Activated naive CD4-positive, alpha-beta T cell (primary cell): ENCODE measurements at places on chromosomes 6 and 20.

GRCh38 chr20:17543531-17544131 is 12.5 kb upstream of the BFSP1 start:
- no peak for DNase-seq

DNA sequence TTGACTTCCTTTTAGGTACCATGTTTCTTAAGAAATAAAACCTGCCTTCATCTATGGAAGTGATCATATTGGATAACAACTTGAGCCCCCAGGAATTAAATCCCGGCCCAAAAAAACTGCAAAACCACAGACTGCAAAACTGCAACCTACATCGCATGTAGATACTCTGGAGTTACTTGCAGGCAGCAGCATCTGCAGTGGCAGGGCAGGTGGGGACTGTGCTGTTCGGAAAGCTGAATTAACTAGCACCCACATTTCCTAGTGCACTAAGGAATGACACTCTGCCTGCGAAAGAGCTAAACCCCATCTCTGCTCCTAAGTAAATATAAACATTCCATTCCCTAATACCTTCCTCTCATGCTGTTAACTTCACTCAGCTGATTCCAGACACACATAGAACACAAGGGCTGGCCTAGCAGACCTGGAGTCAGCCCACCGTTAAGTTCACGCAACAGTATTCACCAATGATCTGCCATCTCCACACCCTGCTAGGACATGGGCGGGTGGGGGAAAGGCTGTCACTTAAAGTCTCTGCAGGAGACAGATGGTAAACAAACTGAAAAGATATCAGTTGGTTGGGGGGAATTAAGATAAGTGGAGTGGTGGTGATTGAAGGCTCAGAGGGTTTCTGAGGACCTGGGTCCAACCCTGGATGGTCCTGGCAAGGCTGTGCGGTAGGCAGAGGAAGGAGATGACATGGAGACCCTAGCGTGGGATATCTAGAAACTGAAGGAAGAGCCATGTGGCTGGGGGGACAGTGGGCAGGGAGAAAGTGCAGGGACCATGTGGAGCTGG is 128.4 kb downstream of the SYCP2 start:
- no peak for DNase-seq

DNA sequence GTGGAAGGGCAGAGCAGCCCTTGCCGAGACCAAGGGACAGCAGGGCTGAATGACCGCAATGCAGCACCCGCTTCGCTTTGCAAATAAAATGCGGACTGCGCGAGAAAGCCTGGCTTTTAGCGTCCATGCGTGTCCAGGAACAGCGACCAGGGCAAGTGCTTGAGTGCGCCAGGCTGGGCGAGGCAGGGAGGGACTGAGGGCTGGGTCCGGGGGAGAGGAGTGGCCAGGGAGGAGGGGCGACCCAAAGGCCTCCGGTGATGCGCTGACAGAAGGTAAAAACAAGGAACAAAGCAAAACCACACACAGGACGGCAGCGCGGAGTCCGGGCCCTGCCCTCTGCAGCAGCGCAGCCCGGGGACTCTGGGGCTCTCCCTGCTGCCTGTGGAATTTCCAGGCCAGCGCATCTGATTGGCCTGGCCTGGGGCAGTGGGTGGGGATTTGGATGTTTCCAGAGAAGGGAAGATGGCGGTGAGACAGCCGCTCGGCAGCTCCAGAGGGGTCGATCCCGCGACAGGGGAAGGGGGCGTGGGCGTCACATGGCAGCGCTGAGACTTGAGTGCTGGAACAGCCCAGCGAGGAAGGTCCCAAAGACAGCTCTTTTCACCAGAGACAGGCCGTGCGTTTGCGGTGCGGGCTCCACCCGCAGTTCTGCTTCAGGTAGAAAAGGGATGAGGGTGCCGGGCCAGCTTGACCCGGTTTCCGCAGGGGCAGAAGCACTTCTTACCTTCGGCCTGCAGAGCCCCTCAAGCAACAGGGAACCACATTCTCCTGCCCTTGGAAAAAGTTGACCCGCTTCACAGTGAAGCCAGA is 51.8 kb downstream of the SSR1 start:
- DNase-seq: no peak

DNA sequence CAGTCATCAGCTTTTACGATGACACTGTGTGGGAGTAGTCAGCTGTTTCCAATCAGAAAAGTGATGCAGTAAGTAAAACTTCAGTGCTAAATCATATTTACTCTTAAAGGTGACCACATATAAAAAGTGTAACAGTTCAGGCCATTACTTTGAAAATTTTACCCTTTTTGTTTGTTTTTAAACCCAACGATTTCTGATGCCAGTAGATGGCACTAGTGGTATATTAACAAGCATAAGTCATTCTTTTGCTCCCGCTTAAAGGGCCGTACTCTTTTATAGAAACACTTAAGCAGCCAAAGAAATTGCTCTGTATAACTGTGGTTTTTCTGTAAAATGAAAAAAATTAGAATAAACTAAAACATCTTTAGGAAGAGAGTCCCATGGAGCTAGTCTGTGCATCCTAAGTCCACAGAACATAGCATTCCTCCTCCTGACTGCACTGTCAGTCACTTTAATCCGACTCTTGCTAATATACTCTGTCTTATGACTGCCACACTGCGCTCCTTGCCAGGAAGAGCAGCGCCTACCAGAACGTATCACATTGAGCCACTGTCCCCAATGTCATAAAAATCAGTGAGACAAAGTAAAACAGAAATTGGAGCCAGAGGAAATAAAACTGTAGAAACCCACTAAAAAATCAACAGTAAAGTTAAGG is 25.0 kb downstream of the HEBP2 start:
- no peak for DNase-seq

- DNase-seq: no peak
Observed at GRCh38 chr6:92906385-92906784, 513.0 kb downstream of the EPHA7 start.

- peak; percentile 61 for DNase-seq
Observed at GRCh38 chr6:6547110-6547879, 41.2 kb upstream of the LY86 start.
